ENCODE measurements at places on chromosomes 12 and 14. TPM values are rescaled to one million over a fixed set of nuclear protein-coding genes. Genes with fewer than 3 reads are reported as not detected.

- H3K27ac ChIP-seq, result no peak overlapping the region
- H3K4me3 ChIP-seq, result no peak overlapping the region
- H3K36me3 ChIP-seq, result peaks cover 16% of the 10 kb centered on the region
- peaks cover 14% of the 10 kb centered on the region for H3K4me1 ChIP-seq
Observed at GRCh38 chr14:60861545-60862140, 119.2 kb downstream of the TRMT5 start.

- H3K27me3 ChIP-seq, result no peaks in the 10 kb centered on the region
- DNase-seq, result no peak
- H3K4me1 ChIP-seq, result peaks cover 69% of the 10 kb centered on the region
Observed at GRCh38 chr14:91329486-91330014, 85.0 kb upstream of the GPR68 start.

DNA sequence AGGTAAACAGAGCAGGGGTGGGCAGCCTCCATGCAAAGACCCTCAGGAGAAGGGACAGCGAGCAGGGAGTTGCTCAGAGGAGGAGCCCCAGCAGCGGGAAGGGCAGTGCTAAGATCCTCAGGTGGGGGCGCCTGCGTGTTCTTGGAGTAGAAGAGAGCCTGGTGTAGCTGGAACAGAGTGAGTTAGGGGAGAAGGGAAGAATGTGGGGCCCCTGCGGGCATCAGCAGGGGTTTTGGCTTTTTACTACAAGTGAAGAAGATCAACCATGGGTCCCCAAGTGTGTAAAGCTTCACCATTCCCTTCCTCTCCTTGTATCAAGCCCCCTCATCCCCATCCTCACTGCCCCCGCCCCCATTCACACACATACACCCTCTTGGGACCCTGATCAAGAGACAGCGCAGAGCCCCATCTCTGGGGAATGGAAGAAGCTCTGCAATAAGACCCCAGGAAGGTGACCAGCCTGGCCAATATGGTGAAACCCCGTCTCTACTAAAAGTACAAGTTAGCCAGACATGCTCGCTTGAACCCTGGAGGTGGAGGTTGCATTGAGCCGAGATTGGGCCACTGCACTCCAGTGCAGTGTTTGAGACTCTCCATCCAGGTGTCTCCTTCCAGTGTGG, 10.2 kb upstream of the TMEM119 start:
- peaks cover 4% of the 10 kb centered on the region for H3K27me3 ChIP-seq
- no peak overlapping the region for H3K27ac ChIP-seq
- DNase-seq, result no peak
- H3K4me3 ChIP-seq, result no peak overlapping the region
- H3K4me1 ChIP-seq, result peaks cover 9% of the 10 kb centered on the region

GRCh38 chr12:93679308-93679925, 2.2 kb downstream of the CRADD start:
- peak overlapping the region; percentile 33 for H3K4me3 ChIP-seq
- peaks cover 19% of the 10 kb centered on the region for H3K36me3 ChIP-seq
- peaks cover 36% of the 10 kb centered on the region for H3K4me1 ChIP-seq
- no peak for DNase-seq
- H3K27ac ChIP-seq, result peak overlapping the region; percentile 7
- no peaks in the 10 kb centered on the region for H3K27me3 ChIP-seq

- H3K27ac ChIP-seq, result no peak overlapping the region
- peaks cover 8% of the 10 kb centered on the region for H3K4me1 ChIP-seq
- H3K27me3 ChIP-seq, result no peaks in the 10 kb centered on the region
- H3K4me3 ChIP-seq, result no peak overlapping the region
Observed at GRCh38 chr12:51472984-51473383, 48.4 kb downstream of the SLC4A8 start.

GRCh38 chr14:91927191-91927590, 20.3 kb downstream of the FBLN5 start:
- no peaks in the 10 kb centered on the region for H3K4me1 ChIP-seq
- no peak overlapping the region for H3K4me3 ChIP-seq
- H3K36me3 ChIP-seq, result no peaks in the 10 kb centered on the region
- no peak for DNase-seq
- H3K27ac ChIP-seq, result no peak overlapping the region
- no peaks in the 10 kb centered on the region for H3K27me3 ChIP-seq

SSTR1 gene
- total RNA-seq, result not detected

Data from activated CD4-positive, alpha-beta memory T cell treated with anti-CD3 and anti-CD28 coated beads, Interleukin-2, amount 10 ng/mL, durations not matched to agents 7 days and 5 days (primary cell).